ENCODE measurements at places on chromosomes 4 and X.
A peak's percentile ranks its signal among the peaks of the same experiment; 100 is the strongest.

DNA sequence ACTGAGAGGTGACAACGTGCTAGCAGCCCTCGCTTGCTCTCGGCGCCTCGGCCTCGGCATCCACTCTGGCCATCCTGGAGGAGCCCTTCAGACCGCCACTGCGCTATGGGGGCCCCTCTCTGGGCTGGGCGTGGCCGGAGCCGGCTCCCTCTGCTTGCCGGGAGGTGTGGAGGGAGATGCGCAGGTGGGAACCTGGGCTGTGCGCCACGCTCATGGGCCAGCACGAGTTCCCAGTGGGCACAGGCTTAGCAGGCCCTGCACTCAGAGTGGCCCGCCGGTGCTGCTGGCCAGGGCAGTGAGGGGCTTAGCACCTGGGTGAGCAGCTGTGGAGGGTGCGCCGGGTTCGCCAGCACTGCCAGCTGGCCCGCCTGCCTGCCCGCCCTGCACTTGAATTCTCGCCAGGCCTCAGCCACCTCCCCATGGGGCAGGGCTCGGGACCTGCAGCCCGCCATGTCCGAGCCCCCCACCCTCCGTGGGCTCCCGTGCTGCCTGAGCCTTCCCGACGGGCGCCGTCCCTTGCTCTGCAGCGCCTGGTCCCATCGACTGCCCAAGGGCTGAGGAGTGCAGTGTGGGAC, 148.0 kb downstream of the RAPGEF2 start:
- no peak for DNase-seq

- peak; percentile 67 for DNase-seq
These were observed 32.1 kb downstream of the ZGRF1 start for GRCh38 chr4:112604589-112604988.

DNA sequence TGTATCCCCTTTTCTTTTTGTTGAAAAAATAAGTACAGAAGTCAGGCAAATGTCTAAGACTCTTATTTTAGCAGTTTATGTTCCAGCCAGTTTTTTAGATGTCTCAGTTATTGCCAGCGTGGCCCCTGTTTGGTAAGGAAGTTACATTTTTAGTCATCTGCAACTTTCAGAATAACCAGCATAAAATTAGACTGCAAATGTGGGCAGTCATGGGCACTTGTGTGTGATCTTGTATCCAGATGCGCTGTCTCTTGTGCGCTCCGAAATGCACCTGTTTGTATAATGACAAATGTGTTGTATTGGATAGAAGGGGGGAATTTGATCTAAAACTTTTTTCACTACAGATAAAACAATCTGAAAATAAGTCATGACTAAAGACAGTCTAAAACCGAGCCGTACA, 44.3 kb upstream of the CLCN4 start:
- no peak for DNase-seq

DNA sequence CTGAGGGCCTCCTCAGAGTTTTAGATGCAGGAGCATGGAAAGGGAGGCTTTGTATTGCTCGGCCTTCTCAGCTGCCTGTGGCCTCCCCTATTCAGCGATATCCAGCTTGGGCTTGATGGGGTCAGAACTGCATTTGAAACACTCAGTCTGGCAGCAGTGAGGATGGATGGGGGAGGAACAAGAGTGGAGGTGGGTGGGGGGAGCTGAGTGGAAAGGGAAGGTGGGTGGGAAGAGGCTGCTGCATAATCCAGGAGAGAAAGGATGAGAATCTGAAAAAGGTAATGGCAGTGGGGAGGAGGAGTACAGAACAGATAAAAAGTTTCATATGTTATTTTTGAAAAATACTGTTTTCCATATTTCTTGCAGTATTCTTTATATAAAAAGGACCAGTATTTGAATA, 202.7 kb downstream of the SLC4A4 start:
- DNase-seq = no peak

DNA sequence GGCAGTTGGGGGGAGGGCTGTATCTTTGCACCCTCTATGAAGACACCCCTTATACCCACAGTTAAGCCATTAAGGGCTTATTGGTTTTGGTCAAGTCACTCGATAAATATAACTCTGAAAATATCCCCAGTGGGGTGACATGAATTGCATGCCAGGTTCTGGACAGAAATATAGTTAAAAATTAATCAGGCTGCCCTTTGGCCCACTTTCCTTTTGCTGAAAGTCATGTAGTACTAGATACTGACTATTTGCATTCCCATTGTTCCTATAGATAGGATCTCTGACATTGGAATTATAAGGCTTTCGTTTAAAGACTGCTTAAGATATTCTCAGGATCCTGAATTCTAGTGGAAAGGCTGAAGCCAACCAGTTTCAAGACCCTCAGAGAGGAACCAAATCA, 43.5 kb upstream of the LAMP2 start:
- no peak for DNase-seq

DNA sequence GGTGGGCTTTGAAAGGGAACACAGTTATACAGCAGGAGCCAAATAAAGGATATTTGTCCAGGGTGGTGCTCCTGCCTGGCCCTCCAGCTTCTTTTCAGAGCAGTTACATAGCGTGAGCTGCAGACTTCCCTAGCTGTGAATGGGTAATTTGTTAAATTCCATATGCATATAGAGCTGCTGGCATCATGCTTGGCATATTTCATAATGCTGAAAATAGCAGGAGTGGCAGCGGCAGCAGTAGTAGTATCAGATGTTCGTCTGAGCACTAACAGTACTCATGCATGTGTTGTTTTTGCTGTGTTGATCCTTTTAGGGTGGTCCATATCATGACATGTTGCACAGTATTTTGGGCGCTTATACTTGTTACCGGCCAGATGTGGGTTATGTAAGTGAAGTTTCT, 33.6 kb upstream of the TADA2B start:
- DNase-seq = no peak

DNA sequence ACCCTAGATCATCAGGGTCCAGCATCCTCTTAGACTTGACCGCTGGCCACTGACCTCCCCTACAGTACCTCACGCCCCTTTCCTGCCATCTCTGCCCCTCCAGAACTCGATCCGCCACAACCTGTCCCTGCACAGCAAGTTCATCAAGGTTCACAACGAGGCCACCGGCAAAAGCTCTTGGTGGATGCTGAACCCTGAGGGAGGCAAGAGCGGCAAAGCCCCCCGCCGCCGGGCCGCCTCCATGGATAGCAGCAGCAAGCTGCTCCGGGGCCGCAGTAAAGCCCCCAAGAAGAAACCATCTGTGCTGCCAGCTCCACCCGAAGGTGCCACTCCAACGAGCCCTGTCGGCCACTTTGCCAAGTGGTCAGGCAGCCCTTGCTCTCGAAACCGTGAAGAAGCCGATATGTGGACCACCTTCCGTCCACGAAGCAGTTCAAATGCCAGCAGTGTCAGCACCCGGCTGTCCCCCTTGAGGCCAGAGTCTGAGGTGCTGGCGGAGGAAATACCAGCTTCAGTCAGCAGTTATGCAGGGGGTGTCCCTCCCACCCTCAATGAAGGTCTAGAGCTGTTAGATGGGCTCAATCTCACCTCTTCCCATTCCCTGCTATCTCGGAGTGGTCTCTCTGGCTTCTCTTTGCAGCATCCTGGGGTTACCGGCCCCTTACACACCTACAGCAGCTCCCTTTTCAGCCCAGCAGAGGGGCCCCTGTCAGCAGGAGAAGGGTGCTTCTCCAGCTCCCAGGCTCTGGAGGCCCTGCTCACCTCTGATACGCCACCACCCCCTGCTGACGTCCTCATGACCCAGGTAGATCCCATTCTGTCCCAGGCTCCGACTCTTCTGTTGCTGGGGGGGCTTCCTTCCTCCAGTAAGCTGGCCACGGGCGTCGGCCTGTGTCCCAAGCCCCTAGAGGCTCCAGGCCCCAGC, 5.2 kb downstream of the FOXO4 start:
- no peak for DNase-seq

DNA sequence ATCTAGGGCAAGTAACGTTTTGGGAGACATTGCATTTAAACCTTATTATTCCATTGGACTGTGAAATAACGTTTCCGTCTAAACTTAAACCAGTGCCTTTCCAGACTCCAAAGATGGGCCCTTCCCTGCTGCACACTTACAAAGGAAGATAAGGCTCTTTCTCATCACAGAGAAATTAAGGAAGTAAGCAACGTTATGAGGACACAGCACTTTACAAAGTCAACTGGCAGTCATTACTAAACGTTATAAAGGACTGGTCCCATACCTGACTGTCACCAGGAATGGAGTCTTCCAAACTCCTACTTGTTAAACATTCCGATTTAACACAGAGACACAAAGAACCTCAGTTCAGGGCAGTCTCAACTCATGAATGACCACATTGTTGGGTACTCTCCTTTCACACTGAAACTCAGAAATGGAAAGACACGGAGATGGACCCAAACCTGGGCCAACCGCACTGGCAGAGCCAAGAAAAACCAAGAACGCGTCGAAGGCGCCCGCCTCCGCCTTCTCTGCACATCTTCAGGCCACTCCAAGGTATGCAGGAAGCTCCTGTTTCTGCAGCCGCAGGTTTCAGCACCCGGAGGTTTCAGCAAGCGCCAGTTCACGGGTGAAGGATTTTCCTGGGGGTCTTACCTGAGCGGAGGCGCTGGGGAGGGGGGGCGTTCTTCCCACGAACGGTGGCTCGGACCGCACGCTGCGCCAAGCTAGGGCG, 670 bp downstream of the PAPSS1 start:
- peak; percentile 40 for DNase-seq

GRCh38 chrX:33415459-33415858, 204.1 kb upstream of the DMD start:
- no peak for DNase-seq

GRCh38 chr4:20544645-20545044, 155.6 kb upstream of the PACRGL start:
- DNase-seq = peak; percentile 58

DNA sequence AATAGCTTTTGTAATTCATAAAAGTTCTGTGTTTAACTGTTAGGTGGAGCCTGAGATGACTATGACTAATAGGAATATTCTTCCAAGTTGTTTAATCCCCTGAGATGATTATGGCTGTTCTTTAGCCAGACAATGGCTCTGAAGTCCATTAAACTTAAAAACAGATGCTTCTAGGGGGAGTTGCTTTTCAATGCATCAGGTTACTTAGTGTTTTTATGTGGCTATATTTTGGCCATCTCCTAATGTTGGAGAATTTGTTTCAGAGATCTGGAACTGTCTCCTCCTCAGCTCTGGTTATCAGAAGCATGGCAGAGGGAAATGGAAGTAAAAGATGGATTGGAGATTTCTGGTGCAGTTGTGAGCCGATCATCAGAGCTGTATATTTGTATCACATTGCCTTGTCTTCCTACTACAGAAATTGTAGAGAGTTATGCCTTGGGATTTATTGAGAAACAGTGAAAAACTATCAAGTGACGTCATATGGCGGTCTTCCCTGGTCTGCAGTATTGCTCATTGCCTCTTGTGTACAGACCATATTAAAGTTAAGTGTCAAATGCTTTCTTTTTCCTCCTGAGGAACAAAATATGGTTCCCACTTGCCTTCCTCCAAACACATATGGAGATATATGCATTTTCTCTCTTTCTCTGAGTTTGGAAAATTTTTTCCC, 29.8 kb downstream of the SGMS2 start:
- DNase-seq = peak; percentile 79

GRCh38 chr4:54813674-54814073, 155.9 kb downstream of the KIT start:
- no peak for DNase-seq

GRCh38 chr4:82948647-82949204, 48.2 kb downstream of the THAP9 start:
- peak; percentile 38 for DNase-seq

DNA sequence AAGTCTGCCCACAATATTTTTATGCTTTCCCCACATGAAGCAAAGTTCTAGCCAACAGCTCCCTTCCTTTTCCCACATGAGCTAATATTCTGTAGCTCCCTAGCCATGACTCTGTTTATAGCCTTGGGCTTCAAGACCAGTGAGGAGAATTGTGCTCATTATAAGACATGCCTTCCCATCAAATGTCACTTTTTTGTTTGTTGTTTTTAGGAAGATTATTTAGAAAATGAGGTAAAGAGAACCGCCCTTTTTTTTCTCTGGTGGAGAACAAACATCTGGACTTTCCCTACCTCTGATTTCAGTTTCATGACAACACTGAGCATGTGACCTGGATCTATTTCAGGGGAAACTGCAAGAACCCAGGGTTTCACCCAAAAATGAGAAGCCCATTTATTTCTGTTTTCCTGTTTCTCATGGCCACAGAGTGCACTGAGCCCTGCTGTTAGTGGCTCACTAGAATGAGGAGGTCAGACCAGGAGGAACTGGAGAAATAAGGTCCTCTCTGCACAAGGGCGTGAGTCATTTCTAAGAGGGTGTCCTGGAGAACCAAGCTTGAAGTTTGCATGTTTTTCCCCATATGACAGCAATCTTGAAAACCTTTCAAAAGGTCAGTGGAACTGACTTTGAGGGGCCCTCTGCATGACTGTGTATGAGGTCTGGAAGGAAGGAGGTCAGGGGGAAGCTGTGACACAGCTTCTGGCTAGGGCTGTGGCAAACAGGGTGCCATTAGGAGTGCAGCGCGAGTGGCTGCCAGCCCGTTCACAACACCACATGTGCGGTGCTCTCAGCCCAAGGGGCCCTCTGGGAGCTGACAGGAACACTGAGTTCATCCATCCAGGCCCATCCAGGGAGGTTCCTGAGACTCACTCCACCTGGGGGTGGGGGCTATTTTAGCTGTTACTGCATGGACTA, 55.2 kb downstream of the CHST7 start:
- DNase-seq = peak; percentile 60

DNA sequence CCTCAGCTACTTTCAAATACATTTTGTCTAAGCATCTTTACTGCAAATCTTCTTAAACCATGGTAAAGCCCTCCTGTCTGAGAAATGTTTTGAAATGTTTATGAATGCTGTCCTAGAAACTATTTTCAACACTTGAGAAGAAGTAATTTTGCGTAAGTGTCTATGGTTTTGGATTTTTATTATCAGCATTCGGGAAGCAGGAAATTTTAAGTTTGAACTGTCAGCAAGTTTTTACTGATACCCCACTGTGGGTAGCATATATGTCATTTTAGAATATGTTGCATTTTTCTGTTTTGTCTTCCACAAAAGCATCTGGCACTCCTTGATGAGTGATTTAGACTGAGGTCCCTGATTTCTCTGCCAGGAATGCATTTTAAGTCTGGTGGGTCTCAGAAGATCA, 302.4 kb upstream of the GIMD1 start:
- DNase-seq = peak; percentile 90

- DNase-seq = no peak
These were observed 1365.8 kb upstream of the DIAPH2 start for GRCh38 chrX:95318882-95319281.

DNA sequence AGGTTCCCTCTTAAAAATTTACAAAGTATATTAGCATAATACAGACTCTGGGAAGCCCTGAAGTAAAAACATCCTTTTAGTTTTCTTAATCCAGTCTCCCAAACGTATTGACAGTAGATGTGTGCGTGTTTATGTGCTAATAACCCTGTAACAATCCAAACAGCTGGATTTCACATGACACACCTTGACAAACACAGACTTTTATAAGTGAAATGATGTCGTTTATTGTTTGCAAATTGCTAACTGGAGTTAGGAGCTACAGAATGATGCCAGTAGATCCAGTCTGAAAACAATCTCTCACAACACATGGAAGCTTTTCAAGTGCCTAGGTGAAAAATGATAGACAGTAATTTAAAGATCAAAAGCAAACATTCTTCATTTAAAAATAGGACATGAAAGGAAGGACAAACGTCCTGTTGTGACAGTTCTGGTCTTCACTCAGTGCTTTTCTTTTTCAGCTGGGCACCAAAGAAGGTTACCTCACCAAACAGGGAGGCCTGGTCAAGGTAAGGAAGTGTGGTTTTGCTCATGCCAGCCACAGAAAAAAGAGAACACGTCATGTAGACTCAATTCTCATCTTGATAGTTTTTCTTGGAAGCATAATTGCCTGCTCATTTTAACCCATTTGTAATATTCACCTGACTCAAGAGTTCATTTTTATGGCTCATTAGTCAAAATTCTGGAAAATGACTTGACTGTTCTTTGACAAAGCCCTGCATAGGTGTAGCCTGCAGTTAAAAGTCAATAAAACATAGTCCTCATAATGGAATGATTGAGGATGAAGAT, 32.9 kb downstream of the LAMTOR3 start:
- no peak for DNase-seq

Data from fibroblast of villous mesenchyme (primary cell).